ENCODE measurements at places on chromosomes 6 and 20.

GRCh38 chr6:48881551-48881950 is 581.5 kb downstream of the MMUT start:
- no peak for DNase-seq

DNA sequence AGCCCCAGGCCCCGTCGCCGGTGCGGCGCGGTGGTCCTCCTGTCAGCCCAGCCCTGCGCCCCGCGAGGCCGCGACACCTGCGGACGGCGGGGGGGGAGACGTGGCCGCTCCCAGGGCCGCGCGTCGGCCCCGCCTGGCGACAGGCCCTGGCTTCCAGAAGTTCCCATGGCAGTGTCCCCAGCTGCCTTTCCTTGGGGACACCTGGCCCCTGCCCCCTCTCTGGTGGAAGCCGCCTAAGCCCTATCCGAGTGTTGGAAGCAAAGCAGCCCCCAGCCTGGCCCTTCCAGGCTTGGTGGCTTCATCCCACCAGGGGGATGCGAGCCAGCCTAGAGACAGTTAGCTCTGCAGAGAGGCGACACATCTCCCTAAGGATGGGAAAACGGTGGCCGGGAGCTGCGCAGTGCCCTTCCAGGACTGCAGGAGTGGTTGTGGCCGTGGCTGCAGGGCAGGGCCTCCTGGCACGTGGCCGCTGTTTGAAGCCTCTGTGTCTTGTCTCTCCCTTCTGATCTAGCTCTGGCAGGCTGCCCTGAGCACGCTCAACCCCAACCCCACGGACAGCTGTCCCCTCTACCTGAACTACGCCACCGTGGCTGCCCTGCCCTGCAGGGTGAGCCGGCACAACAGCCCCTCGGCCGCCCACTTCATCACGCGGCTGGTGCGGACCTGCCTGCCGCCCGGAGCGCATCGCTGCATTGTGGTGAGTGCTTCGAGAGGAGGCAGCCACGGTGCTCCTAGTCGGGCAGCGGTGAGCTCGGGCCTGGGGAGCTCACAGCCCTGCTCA is 816 bp downstream of the NPEPL1 start:
- peak; percentile 16 for DNase-seq

- DNase-seq: no peak
These were observed 143.6 kb upstream of the SPACA1 start for GRCh38 chr6:87904011-87904410.

- no peak for DNase-seq
These were observed 1.4 kb downstream of the NCR2 start for GRCh38 chr6:41336824-41337223.

GRCh38 chr20:653590-654416 is 803 bp upstream of the SRXN1 start:
- no peak for DNase-seq

All from activated T-helper 1 cell treated with anti-CD3 and anti-CD28 coated beads, Interleukin-12 subunit alpha, Interleukin-12 subunit beta, Interleukin-2, Interleukin-4 antibody, amounts not matched to agents 30 ng/mL and 10 ng/mL and 1 ng/mL, durations not matched to agents 14 hours and 24 hours and 36 hours (primary cell).